ENCODE measurements at places on chromosomes 1 and 21. TPM values are rescaled to one million over a fixed set of nuclear protein-coding genes. Genes with fewer than 3 reads are reported as not detected.

GRCh38 chr1:48767975-48768510 lies 8.6 kb downstream of the BEND5 start:
- DNase-seq = no peak

DNA sequence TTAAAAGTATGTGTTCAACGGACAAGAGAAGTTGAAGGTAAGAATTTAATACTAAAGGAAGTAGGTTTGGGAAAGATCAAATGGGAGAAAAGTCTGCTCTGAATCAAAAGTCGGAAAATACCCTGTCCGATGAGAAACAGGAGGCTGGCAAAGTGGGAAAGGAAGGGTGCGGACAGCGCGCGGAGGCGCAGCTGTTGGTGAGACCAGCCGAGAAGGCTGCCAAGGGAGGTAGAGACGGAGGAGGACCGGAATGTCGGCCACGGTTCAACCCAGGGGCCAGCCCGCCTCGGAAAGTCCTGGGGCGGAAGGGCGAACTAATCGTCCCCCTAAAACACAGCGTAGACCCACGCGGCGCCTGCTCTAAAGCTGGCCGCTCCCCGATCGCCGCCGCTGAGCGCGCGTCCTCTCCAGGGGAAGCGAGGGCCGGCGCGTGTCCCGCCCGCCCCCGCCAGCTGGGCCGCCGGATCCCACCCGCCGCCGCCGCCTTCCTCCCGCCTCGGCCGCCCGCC lies 639 bp upstream of the SPATA1 start:
- peak; percentile 90 for DNase-seq

DNA sequence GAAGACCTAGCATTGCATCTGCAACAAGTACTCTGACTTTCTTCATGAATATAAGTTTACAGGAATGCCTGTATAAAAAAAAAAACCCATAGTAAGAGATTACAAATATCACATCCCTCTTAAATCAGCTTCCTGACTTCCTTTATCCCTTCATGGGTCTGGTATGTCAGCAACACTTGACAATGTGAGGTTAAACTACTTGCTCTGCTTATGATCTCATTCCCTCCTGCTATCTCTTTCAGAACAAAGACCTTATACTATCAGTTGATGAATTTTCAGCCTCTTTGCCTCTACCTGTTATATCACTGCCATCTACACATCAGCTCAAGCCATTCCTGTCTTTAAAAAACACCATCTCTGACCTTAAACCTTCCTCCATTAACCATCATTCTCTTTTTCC lies 130.9 kb upstream of the SAMSN1 start:
- no peak for DNase-seq

Gene FCGR2B
- total RNA-seq = not detected
